Activated naive CD4-positive, alpha-beta T cell treated with anti-CD3 and anti-CD28 coated beads, Interleukin-2, amount 10 ng/mL, durations not matched to agents 7 days and 5 days (primary cell): ENCODE measurements at places on chromosomes 11 and 22.

DNA sequence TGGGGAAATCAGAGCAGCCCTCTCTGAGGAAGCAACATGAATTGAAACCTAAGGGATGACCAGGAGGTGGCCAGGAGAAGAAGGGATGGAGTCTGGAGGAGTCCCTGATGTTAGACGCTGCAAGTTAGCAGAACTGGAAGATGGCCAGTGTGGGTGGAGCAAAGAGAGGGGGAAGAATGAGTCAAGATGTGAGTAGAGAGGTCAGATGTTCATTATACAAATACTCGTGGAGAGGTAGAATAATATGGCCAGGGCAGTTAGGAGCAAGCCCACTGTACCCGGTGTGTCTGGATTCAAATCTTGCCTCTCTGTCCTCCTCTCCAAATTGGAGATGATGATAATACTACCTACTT lies 242.0 kb downstream of the TENM4 start:
- no peak for DNase-seq

DNA sequence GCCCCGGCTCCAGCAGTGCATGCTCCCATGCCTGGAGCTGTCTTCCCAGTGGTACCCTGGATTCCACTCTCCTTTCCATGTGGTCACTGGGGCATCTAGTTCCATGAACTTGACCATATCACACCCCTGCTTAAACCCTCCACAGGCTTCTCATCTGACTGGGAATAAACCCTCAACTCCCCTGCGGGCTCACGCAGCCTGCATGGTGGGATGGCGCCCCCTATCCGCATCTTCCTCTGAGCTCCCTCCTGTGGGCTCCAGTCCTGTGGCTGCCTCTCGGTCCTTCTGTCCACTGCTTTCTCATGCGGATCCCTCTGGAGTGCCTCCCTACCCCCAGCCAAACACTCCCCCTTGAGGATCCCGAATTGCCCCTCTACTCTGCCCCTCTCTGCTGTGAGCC lies 41.4 kb upstream of the TTLL12 start:
- peak; percentile 48 for DNase-seq

GRCh38 chr22:23218867-23219251 lies 38.5 kb downstream of the BCR start:
- peak; percentile 42 for DNase-seq

GRCh38 chr11:2554338-2555207 lies 109.8 kb downstream of the KCNQ1 start:
- no peak for DNase-seq

DNA sequence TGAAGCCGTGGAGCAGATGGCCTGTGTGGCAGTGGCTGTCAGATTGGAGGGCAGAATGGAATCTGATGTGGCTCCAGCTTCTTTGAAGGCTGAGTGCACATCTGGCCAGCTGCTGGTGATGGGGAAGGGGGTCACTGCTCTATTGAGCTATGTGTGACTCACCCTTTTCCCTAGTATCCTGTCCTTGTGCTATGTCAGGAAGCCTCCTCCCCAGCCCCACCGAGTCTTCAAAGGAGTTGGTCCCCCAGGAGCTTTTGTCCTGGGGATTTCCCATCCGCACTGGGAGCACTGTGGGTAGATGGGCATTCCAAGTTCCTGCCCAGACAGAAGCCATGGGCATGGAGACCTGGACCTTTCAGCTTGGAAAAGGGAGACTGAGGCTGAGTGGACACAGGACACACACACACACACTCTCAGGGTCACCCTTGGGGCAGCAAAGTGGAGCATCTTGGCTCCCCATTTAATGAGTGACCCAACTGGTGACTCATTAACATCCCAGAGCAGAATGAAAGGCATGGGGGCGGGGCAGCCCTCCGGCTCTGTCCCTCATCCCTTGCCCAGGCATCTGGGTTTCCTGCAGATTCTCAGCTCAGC lies 3.3 kb downstream of the SERPINH1 start:
- no peak for DNase-seq

GRCh38 chr22:40081662-40082061 lies 86.9 kb downstream of the FAM83F start:
- no peak for DNase-seq

- DNase-seq = no peak
These were observed 18.5 kb upstream of the KMT5B start for GRCh38 chr11:68231621-68232020.

DNA sequence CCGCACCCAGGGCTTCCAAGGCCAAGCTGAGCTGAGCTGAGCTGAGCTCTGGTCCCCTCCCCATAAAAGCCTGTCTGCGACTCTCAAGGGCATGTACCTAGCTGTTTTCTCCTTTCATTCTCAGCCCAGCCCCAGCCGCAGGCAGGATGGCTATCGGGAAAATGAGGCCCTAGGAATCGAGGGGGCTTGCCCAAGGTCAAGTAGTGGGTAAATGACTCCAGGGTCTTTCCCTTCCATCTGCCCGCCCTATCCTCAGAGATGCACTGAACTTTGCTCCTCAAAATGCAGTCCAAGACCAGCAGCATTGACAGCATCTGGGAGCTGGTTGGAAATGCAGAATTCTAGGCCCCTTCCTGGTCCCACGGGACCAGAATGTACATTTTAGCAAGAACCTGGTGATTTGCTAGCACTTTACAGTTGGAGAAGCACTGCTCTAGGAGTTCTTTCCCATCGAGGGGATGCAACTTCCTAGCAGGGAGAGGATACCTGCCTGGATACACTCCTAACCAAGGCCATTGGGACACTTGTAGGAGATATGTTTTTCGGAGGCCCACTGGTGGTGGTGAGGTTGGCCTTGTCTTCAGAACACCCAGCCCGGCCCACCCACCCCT lies 43.2 kb upstream of the ACCSL start:
- no peak for DNase-seq

- DNase-seq = no peak
These were observed 184.6 kb upstream of the CARD18 start for GRCh38 chr11:105324156-105324555.

DNA sequence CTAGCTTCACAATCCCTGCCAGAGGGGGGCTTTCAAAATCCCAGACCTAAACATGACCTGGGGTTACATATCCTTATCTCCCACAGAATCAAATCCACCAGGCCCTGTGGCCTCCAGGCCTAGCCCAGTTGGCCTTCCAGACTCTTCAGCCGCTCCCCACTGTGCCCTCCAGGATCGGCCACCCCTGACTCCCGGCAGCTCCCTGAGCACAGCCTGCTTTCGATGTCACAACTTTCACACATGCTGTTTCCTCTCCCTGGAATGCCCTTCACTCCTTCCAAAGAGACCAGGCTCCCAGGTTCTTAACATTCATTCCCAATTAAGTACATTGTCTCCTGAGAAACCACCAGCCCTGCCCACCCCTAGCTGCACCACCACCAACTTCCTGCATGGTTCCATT lies 62.7 kb downstream of the CSNK2A3 start:
- DNase-seq = no peak

DNA sequence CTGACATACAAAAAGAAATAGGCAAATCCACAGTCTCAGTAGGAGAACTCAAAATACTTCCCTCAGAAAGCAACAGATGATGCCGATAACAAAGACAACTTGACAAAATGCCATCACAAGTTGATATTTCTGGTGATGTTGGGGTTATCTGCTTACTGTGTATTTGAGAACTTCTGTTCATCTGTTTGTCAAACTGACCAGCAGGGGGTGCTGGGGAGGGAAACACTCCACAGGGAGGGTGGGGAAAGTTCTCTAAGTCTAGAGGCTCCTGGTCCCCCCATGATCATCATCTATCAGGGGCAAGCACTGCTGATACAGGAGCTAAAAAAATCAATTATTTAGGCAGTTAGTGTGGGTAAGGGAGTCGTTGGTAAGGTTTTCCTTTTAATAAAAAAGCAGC lies 19.2 kb downstream of the GLYATL1 start:
- DNase-seq = peak; percentile 57

DNA sequence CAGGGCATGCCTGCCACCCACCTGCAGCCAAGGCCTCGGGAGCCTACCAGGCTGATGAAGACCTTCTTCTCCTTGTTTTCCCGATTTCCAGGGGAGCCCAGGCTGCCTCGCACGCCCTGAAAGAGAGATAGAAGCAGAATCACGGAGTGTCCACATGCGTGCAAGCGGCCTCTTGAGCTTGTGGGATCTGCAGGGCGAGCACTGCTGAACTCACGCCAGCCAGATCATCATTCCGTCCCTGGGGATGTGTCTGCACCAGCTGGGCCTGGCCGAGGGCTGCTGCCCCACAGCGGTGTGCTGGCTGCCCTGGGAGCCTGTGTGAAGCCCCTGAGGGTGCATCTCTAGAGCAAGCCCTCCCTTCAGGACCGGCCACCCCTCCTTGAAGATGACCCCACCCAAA lies 17.9 kb downstream of the USH1C start:
- no peak for DNase-seq

DNA sequence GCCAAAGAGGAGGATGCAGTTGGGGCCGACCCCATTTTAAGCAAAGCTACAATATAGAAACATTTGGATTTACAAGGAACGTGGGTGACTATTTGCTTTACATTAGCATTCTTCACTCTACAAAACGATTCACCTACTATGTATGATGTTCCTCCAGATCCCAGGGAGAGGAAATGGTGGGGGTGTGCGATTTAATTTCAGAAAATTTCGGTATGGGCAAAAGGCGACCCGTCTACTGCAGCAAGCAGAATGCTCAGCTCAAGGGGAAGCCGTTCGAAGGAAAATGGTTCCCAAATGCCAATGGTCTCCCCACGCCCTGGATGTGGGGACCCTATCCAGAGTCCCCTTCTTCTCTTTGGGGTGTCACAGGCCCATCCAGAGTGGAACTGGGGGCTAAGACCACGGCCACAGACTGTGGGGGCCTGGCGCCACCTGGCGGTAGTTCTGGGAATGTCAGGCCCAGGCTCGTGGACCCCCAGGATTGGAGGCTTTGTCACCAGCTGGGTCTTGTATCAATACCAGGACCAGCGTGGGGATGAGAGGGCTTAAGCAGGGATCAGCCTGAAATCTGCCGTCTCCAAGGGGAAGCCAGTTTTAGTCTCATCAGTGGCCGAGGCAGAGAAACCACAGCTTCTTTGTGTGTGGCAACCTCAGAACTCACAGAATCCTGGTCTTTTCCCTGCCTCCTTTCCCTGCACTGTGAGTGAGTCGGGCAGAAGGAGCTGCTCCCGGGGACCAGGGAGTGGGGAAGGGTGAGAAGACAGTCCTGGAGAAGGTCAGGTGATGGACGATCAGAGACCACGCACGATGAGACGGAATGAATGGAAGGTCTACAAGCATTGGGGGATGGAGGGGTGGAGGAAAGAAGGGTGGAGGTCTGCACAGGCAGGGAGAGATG lies 8.4 kb downstream of the LRRC10B start:
- peak; percentile 58 for DNase-seq

GRCh38 chr11:72899238-72899637 lies 85.0 kb downstream of the ATG16L2 start:
- no peak for DNase-seq

GRCh38 chr11:2816523-2816922 lies 69.1 kb downstream of the CDKN1C start:
- DNase-seq = no peak

- no peak for DNase-seq
These were observed 143.5 kb downstream of the NXPE2 start for GRCh38 chr11:114821621-114822412.

GRCh38 chr11:129145276-129145675 lies 46.8 kb downstream of the ARHGAP32 start:
- DNase-seq = no peak

- no peak for DNase-seq
These were observed 14.3 kb upstream of the POU2AF3 start for GRCh38 chr11:111283945-111284481.

- no peak for DNase-seq
These were observed 1476.1 kb downstream of the BRD1 start for GRCh38 chr22:48351376-48352085.

DNA sequence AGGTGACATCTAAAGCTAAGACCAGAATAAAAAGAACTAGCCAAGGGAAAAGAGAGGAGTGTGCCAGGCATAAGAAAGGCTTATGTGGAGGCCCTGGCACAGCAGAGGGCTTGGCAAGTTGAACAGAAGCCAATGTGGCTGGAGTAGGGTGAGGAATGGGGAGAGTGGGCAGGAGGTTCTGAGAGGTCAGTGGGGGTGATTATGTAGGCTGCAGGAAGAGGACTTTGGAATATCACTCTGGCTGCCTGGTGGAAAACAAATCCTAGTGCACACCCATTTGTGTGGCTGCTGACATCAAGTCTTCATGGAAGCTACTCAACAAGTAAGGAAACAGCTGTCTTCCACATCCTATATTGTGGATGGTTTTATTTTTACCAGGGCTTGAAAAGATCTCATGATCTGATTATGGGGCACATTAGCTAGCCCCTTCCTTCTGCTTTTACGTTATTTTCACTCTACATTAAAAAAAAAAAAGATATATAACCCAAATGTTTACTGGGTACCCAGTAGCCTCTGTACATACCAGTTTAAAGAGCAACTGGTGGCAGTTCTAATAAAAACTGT lies 3.4 kb downstream of the MRPL16 start:
- DNase-seq = no peak
